Right atrium auricular region (tissue), 2 donors: ENCODE measurements at places on chromosomes 5 and 9. TPM values are rescaled to one million over a fixed set of nuclear protein-coding genes. Genes with fewer than 3 reads are reported as not detected.

DNA sequence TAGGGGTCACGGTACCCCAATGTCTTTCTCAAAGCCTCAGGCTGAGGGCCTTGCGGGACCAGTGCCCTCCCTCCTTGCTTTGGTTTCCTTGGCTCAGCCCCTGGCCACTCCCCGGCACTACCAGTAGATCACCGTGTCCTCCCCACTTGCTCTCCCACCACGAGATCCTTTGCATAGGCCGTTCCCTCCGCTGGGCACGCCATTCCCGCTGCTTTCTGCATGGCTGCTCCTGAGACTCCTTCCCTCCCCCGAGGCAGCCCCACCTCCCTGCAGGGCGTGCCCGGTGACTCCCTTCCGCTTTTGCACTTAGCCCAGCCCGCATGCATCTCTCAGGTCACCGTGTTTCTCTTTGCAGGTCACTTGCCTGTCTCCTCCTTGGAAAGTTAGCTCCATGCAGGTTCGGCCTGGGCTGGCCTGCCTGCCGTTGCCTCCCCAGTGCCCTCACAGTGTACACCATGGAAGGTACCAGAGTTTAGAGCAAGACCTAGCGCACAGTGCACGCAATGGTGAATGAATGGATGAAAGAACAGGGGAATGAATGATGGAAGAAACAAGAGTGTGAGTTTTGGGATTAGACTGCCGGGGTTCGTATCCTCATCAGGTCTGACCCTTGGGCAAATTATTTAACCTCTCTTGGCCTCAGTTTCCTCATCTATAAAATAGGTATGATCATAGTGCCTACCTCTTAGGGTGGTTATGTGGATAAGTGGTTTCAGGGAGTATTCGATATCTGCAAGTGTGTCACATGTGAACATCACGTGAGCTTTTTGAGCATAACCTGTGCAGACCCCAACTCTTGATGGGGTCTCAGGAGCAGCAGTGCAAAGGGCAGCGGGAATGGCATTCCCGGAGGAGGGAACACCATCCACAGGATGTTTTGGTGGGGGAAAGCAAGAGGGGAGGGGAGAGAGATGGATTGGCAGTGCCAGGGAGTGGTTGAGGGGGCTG is 214.3 kb downstream of the C9orf50 start:
- no peak overlapping the region for H3K27ac ChIP-seq
- H3K36me3 ChIP-seq, result no peaks in the 10 kb centered on the region
- H3K4me3 ChIP-seq, result no peak overlapping the region

GRCh38 chr5:168269937-168270330 is 21.5 kb upstream of the WWC1 start:
- peaks cover 15% of the 10 kb centered on the region for H3K4me1 ChIP-seq
- H3K36me3 ChIP-seq, result no peaks in the 10 kb centered on the region
- H3K4me3 ChIP-seq, result no peak overlapping the region
- H3K27me3 ChIP-seq, result no peaks in the 10 kb centered on the region
- no peak for DNase-seq
- H3K27ac ChIP-seq, result no peak overlapping the region

GRCh38 chr5:155529362-155529761 is 515.8 kb downstream of the KIF4B start:
- H3K4me1 ChIP-seq, result no peaks in the 10 kb centered on the region
- no peaks in the 10 kb centered on the region for H3K27me3 ChIP-seq
- no peak for DNase-seq

DNA sequence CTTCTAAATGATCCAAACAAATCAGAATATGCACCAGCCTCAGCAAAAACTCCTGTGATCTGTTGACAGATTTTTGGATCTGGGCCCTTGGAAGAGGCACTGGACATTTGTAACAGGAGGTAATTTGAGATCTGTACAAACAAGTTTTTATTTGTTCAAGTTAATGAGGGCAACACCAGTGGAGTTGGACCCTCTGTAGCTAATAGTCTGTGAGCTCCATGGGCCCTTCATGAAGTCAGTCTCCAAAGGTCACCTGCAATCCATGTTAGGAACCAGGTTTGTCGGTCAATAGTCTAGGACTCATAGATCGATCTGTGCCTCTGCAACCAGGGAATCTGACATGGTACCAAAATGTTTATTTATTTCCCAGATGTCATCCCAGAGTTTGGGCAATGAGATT is 40.9 kb downstream of the PAM start:
- H3K4me3 ChIP-seq, result no peak overlapping the region
- DNase-seq, result no peak
- no peaks in the 10 kb centered on the region for H3K27me3 ChIP-seq
- H3K36me3 ChIP-seq, result no peaks in the 10 kb centered on the region

- H3K4me1 ChIP-seq, result no peaks in the 10 kb centered on the region
- no peak overlapping the region for H3K4me3 ChIP-seq
- H3K36me3 ChIP-seq, result no peaks in the 10 kb centered on the region
- H3K27me3 ChIP-seq, result no peaks in the 10 kb centered on the region
- no peak overlapping the region for H3K27ac ChIP-seq
- DNase-seq, result no peak
These were observed 707.1 kb downstream of the EFNA5 start for GRCh38 chr5:106963630-106964029.

GRCh38 chr9:89678396-89679015 is 73.7 kb downstream of the GADD45G start:
- no peaks in the 10 kb centered on the region for H3K27me3 ChIP-seq
- no peak overlapping the region for H3K27ac ChIP-seq
- DNase-seq, result no peak
- no peaks in the 10 kb centered on the region for H3K36me3 ChIP-seq

- DNase-seq, result no peak
- peak overlapping the region; percentile 47 for H3K27ac ChIP-seq
- no peaks in the 10 kb centered on the region for H3K27me3 ChIP-seq
- H3K36me3 ChIP-seq, result no peaks in the 10 kb centered on the region
- no peak overlapping the region for H3K4me3 ChIP-seq
- peaks cover 43% of the 10 kb centered on the region for H3K4me1 ChIP-seq
These were observed 12.8 kb downstream of the PAM start for GRCh38 chr5:102767862-102768261.

DNA sequence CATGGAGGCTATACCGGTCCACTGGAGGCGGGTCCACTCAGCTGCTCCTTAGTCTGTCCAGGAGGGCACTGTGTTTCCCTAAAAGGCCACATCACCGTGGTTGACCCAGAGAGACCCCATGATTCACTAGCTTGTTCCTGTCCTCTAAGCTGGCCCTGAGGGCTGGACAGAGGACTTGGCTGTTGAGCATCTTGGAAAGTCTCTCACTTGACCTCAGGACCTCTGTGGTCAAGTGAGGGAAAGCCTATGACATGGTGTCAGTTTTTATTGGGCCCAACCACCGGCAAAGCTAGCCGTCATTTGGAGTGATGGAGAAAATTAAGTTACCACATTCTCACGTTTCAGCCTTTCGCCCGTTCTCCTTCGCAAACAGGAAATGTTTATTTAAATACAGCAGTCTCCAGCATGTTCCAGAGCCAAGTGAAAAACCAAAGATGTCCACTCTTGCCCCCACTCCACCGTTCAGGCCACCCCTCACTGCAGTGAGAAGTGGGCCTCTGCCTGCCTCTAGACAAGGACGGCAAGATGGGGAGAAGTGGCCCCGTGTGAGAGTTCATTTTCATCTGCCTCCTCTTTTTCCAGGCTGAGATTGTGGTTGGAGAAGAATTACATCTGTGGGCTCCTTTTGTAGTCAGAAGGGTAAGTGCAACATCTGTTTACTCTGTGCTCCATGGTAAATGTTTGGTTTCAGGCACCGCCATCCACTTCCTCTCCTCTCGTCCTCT is 4.4 kb downstream of the SLIT3 start:
- no peaks in the 10 kb centered on the region for H3K36me3 ChIP-seq
- peak; percentile 73 for DNase-seq
- H3K27me3 ChIP-seq, result no peaks in the 10 kb centered on the region
- H3K27ac ChIP-seq, result peak overlapping the region; percentile 29
- no peak overlapping the region for H3K4me3 ChIP-seq

DNA sequence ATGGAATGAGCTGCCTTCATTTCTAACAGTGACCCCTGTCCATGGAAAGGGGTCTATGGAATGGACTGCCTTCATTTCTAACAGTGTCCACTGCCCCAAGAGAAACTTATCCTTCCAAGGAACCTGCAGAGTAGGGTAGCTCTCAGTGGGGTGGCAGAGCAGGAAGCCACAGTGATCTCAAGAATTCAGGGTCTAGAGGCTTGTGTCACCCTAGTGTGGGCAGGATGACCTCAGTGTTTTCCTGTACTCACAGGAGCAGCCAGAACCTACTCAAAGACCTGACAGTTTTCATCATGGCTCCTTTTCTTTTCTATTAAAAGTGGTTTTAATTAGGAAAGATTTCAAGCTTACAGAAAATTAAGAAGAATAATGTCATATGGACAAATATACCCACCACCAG is 27.5 kb downstream of the SEC61B start:
- H3K4me1 ChIP-seq, result no peaks in the 10 kb centered on the region
- H3K27ac ChIP-seq, result no peak overlapping the region
- H3K36me3 ChIP-seq, result no peaks in the 10 kb centered on the region
- no peaks in the 10 kb centered on the region for H3K27me3 ChIP-seq

DNA sequence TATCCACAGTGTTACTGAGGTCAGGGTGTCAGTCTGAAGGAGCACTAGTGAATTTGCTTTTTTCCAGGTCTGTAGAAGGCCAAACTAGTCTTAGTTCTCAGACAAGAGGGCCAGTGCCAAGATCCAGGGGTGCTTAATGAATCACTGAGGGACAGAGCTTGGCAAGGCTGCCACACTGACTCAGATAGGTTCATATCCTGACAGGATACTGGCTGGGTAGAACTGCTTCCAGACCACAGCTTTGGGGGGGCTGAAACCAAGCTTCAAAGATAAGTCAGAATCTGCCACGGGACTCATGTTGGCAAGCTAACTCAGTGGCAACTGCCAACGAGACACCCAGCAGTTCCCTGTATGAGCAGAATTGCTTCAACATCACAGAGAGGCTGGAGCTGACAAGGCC is 1125.4 kb downstream of the EFNA5 start:
- H3K36me3 ChIP-seq, result no peaks in the 10 kb centered on the region
- DNase-seq, result no peak
- H3K4me3 ChIP-seq, result no peak overlapping the region
- H3K4me1 ChIP-seq, result no peaks in the 10 kb centered on the region

- no peak for DNase-seq
- H3K36me3 ChIP-seq, result no peaks in the 10 kb centered on the region
- H3K4me3 ChIP-seq, result peak overlapping the region; percentile 26
- H3K27ac ChIP-seq, result peak overlapping the region; percentile 68
- peaks cover 22% of the 10 kb centered on the region for H3K4me1 ChIP-seq
These were observed 28.4 kb upstream of the SSBP2 start for GRCh38 chr5:81779125-81779915.

DNA sequence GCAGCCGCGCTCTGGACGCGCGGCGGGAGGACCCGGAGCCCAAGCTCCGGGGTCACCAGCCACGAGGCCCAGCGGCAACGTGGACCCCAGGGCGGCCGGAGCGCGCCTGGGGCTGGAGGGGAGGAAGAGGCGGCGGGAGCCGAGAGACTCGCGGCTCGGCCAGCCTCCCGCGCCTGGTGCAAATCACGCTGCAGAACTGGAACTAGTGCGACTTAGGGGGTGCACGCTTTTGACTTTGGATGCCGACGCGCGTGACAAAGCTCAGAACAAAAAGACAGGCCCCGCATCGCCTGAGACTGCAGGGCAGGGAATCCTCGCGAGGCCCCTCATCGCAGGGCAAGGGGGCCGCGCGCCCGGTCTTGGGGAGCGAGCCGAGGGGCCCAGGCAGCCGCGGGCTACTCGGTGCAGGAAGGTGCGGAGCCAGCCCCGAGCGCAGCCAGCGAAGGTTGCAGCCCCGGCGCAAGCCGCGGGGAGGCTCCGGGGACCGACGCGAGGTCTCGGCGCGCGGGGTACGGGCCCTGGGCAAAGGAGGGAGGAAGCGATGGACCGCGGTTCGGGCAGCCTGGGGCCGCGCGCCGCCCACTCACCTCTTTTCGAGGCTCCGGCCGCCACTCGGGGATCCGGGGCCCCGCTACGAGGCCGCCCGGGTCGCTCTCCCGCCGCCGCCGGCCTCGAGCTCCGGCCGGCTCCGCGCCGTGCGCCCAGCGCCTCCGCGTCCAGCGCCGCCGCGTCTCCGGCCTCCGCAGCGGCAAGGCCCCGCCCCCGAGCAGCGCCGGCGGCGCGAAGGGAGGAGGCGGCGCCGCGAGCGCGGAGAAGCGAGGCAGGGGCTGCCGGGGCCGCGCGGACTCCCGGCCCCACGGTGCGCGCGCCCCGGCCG is at the start of gene GOLM1:
Gene GOLM1 (minus strand): TSS at position 735 of the 877 bp plus-strand sequence. CDS start 20,238 bp downstream, outside the sequence.
- no peaks in the 10 kb centered on the region for H3K36me3 ChIP-seq
- peaks cover 12% of the 10 kb centered on the region for H3K4me1 ChIP-seq
- peak within 1 kb of the TSS; percentile 67 for H3K27ac ChIP-seq
- H3K27me3 ChIP-seq, result no peaks in the 10 kb centered on the region
- no peak for DNase-seq

GRCh38 chr5:170302653-170303501 is 5.3 kb upstream of the LCP2 start:
- DNase-seq, result no peak
- no peaks in the 10 kb centered on the region for H3K27me3 ChIP-seq
- no peaks in the 10 kb centered on the region for H3K4me1 ChIP-seq
- no peaks in the 10 kb centered on the region for H3K36me3 ChIP-seq

The CAMSAP1 gene
- total RNA-seq, result 19.4 TPM

The ENTPD2 gene
- 0.41 TPM for total RNA-seq

The ROPN1L gene
- total RNA-seq, result 2.2 TPM

The GRPEL2 gene
- 6.9 TPM for total RNA-seq

The IL4 gene
- not detected for total RNA-seq

The F12 gene
- total RNA-seq, result 0.43 TPM

The WNT8A gene
- not detected for total RNA-seq

The OCLN gene
- 3.2 TPM for total RNA-seq

The GFPT2 gene
- total RNA-seq, result 25.4 TPM

The ARHGEF28 gene
- 1.0 TPM for total RNA-seq

The MEIKIN gene
- total RNA-seq, result not detected
